ENCODE measurements at places on chromosomes 4 and X. TPM values are rescaled to one million over a fixed set of nuclear protein-coding genes. Genes with fewer than 3 reads are reported as not detected.

PDGFRA gene
- polyA plus RNA-seq = not detected

DNA sequence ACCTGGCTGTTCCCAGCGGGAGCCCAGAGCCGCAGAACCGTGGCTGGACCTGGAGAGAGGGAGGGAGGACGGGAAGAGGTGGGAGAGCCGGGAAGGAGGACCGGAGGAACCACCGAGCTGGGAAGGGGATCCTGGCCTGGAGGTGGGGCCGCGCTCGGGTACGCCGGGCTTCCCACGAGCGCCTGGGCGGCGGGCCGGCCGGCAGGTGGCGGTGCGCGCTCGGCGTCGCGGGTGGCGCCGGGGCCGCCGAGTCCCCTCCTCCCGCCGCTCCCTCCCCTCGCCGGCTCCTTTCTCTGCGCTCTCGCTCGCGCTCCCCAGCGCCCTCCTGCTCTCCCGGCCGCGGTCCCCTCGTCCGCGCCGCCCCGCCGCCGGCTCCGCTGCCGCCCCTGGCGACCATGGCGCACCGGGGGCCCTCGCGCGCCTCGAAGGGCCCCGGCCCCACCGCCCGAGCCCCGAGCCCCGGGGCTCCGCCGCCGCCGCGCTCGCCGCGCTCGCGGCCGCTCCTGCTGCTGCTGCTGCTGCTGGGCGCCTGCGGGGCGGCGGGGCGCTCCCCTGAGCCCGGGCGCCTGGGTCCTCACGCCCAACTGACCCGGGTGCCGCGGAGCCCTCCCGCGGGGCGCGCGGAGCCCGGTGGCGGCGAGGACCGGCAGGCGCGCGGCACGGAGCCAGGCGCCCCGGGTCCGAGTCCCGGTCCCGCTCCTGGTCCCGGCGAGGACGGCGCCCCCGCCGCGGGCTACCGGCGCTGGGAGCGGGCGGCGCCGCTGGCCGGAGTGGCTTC, at the start of gene SORCS2:
TSS of gene SORCS2 (plus strand) at position 287 of the 778 bp plus-strand sequence.
- peak; percentile 83 for DNase-seq

DNA sequence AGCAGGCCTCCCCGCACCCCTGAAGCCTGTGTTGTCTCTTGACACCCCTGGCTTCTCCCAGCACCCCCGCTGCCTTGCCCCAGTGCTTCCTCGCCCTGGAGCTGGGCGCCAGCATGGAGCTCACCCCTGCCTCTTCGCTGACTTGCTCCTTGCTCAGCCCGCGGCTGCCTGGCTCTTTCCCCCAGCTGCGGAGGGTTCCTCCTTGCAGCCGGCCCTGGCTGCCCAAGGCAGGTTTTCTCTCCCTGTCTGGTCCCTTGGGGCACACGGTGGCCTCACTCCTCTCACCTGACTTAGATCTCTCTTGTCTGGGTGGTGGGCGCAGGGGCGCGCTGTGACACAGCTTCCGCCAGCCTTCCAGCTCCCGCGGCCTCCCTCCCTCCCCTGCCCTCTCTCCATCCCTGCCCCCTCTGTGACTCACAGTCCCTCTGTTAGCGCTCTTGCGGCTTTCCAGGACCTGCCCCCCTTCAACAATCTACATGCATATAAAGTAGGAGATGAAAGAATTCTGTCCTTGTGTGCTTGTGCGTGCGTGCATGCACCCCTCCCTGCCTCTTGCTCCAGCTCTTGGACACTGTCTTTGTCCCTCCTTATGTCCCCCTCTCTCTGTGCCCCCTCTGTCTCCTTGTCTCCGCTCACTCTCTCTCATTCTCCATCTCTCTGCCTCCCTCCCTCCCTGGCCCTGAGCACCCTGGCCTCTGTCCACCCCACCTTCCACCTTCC, 2.2 kb downstream of the PLXNB3 start:
- DNase-seq = peak; percentile 86

- no peak for DNase-seq
Measured at GRCh38 chr4:160021870-160022269, 919.0 kb downstream of the RAPGEF2 start.

- DNase-seq = peak; percentile 20
Measured at GRCh38 chr4:52038103-52038912, at the start of gene SGCB. TSS of gene SGCB (minus strand) at chr4:52038299. CDS start at chr4:52038259, 40 bp downstream.

DNA sequence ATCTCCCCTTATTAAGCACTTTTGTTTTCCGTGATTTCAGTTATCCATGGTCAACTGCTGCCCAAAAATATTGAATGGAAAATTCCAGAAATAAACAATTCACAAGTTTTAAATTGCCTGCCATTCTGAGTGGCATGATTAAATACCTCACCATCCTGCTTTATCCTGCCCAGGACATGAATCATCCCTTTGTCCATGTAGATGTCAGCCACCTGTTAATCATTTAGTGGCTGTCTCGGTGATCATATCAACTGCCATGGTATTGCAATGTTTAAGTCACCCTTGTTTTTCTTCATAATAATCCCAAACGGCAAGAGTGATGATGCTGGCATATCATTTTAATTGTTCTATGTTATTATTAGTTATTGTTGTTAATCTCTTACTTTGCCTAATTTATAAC, 79.8 kb upstream of the LHFPL1 start:
- no peak for DNase-seq

GRCh38 chr4:52877694-52878093, 15.6 kb downstream of the RASL11B start:
- no peak for DNase-seq

GRCh38 chr4:1458581-1458980, 52.3 kb upstream of the NKX1-1 start:
- no peak for DNase-seq

DNA sequence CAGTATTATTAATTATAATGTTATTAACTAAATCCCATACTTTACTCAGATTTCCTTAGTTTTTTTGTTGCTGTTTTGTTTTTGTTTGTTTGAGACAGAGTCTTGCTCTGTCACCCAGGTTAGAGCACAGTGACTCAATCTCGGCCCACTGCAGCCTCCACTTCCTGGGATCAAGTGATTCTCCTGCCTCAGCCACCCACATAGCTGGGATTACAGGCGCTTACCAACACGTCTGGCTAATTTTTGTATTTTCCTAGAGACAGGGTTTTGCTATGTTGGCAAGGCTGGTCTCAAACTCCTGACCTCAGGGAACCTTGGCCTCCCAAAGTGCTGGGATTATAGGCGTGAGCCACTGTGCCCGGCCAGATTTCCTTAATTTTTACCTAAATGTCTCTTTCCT, 72.2 kb downstream of the ANAPC4 start:
- no peak for DNase-seq

DNA sequence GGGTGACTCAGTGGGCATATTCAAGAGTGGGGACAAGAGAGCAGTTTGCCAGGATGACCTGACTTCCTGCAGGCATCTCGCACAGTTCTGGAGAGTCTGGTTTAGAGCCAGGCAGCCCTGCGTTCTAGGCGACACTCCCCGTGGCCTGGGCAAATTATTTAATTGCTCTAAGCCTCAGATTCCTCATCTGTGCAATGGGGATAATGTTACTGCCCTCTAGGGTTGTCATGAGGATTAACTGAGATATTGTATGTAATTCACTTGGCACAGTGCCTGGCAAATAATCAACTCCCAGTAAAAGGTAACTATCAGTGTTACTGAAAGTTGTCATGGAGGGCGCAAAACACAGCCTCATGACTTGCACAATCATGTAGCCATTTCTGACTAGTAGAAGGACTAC, 48.8 kb upstream of the PITX2 start:
- DNase-seq = no peak

Data from K562 (cell line).